ENCODE measurements at places on chromosomes 12 and 14.

DNA sequence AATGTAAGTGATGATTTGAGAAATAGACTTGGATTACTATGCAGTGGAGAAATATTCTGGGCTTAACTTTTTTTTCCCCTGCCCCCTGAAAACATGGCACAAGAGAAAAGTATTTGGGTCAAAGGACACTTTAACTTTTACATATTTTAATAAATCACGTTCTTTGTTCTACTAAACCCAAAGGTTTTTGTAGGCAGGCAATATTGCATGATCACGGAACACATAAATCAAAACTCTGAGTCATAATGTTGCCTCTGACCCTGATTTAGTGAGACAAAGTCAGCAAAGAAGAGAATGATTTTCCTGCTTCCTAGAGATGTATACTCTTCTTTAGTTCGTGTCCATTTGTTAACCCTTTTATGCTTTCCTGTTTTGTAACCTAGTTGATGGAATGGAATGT, 38.0 kb downstream of the ABCD2 start:
- DNase-seq: no peak

DNA sequence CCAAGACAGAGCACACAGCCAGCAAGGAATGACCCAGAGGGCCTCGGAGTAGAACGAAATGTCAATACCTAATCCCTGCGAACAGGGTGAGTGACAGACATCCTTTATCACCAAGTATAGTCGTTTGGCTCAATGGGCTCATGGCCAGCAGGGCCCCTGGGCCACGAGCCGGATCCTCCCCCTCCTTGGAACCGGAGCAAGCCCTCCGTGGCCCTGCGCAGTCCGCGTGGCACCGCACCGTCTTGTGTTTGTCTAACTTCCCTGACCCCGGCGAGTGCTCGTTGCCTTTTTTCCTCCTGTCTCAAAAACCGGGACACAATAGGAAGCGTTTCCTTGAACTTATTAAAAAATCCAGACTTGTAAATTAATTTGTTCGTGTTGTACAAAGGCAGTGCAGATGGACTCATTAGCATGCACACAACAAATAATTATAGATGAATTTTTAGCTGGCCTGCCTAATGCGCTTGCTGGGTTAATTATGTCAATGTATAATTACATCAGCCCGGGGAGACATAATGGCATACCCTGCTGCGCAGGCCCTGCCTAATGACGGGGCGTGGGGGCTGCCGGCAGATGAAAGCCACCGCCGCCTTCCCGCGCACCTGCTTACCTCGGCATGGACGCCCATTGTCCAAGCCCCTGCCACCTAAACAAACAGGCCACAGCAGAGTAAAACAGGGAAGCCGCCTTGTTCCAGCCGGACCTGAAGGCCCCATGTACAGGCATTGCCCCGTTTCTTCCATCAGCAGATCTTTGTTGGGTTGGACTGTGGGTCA, 81.6 kb downstream of the PHETA1 start:
- no peak for DNase-seq

GRCh38 chr14:34711169-34711568, 3.2 kb downstream of the CFL2 start:
- no peak for DNase-seq

DNA sequence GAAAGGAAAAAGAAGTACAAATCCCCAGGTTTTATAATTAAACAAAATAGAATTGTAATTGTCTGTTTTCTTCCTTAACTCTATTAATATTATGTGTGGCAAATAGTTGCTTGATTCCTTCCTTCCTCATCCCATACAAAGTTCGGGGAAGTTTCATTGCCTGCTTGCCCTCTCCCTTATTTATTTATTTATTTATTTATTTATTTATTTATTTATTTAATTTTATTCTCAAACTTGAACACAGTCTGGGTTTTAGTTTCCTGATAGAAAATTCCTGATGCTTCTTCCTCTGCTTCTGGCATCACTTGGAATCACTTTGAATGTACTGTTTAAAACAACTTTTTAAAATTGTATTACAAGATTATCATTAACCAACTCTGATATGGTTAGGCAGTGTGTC, 145.8 kb upstream of the SOX5 start:
- no peak for DNase-seq

GRCh38 chr12:12477532-12477890, 85.2 kb downstream of the DUSP16 start:
- no peak for DNase-seq

GRCh38 chr14:32722631-32723183, 216.0 kb upstream of the NPAS3 start:
- DNase-seq: no peak

GRCh38 chr14:87205811-87206210, 787.2 kb downstream of the GALC start:
- DNase-seq: no peak

- no peak for DNase-seq
Measured at GRCh38 chr12:44738051-44738450, 138.1 kb downstream of the NELL2 start.

GRCh38 chr12:104643819-104644669, 187.3 kb downstream of the CHST11 start:
- no peak for DNase-seq

DNA sequence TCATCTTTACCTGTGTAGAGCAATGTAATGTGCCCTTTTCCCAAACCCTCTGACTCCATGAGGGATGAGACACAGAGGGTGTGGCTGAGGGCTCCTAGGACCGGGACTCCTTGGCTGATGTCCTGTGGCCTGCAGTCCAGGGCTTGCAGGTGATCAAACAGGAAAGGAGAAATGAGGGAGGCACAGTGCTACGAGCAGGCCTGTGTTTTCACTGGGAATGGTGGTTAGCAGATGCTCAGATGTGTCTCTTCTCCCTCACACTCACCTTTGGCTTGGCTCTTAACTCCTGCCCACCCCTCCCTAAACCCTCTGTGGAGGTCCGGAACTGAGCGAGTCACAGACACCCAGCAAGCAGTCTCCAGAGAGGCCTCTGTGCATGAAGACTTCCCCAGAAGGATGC, 254.4 kb downstream of the DAD1 start:
- no peak for DNase-seq

DNA sequence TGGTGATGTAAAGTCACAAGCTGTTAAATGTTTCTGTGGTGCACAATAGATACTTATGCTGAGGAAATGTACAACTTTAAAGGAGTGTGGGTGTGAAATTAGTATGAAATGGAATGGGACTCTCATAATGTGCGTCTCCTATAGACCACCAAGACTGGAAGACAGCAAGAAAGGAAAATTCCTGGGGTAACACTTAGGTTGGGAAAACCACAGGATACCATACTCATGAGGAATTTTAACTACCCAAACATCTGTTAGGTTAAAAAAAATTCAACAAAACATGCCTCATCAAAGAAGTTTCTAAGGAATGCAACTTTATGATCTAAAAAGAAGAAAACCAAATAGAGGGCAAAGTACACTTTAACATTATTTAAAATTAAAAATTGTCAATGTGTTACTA, 113.7 kb upstream of the MYF6 start:
- DNase-seq: no peak

GRCh38 chr12:1593174-1594005, 991 bp downstream of the FBXL14 start:
- DNase-seq: peak; percentile 74

GRCh38 chr14:89163031-89163636, 253.9 kb downstream of the FOXN3 start:
- DNase-seq: no peak

DNA sequence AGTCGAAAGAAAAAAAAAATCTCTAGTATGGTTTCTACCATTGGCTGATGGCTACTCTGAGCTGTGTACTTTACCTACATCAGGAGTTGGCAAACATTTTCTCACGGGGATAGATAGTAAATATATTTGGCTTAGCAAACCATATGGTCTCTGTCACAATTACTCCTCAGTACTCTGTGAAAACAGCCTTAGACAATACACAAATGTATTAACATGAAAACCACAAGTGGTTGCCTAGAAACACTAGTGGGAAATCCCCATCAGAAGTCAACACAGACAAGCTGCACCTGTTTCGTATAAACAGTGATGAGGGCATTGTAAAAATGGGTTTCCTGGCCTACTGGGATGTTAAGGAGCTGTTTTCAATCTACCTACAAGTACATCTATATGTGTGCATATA, 84.6 kb upstream of the NAV3 start:
- DNase-seq: no peak

GRCh38 chr12:175250-175649, 38.7 kb downstream of the SLC6A12 start:
- no peak for DNase-seq

- no peak for DNase-seq
Measured at GRCh38 chr12:56518570-56518969, 3.0 kb upstream of the RBMS2 start.

DNA sequence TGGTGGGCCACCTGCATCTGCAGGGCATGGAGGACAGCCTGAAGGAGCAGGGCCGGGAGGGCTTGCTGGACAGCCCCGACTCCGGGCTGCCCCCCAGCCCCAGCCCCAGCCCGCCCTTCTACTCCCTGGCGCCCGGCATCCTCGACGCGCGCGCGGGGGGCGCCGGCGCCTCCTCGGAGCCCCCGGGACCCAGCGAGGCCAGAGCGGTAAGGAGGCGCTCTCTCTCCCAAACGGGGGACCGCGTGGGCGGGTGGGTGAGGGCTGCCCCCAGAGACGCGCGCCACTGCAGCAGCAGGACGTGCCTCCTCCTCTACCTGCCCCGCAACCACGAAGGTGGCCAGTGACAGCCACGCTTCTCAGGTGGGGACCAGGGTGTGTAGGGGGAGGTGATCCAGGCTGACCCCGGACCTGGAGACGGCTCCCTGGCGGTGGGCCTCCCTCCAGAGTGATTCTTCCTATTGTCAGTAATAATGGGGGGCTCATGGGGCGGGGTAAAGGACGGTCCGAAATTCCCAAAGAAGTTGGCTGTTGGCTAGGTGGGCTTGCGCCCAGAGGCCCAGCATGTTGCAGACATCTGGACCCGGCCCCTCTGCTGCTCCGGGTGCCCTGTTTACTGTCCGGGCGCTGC, 652 bp downstream of the RFLNA start:
- no peak for DNase-seq

DNA sequence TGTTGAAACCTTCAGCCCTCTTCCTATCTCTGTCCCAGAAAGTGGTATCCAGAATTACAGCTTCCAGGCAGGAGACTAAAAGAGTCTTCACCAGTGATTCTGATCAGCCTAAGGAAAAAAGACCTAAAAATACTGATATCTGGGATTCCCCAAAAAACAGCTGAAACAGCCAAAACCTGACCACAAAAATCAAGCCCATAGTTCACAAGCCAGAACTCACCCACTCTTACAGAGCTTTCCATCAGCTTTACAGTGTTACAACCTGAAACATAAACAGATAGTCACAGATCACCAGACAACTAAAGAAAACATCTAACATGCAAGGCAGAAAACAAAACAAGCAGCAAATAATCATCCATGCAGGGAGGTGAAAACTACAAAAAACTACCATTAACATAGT, 26.0 kb upstream of the TSPAN8 start:
- DNase-seq: no peak

GRCh38 chr12:73599268-73599667, 938.4 kb upstream of the ATXN7L3B start:
- DNase-seq: no peak

DNA sequence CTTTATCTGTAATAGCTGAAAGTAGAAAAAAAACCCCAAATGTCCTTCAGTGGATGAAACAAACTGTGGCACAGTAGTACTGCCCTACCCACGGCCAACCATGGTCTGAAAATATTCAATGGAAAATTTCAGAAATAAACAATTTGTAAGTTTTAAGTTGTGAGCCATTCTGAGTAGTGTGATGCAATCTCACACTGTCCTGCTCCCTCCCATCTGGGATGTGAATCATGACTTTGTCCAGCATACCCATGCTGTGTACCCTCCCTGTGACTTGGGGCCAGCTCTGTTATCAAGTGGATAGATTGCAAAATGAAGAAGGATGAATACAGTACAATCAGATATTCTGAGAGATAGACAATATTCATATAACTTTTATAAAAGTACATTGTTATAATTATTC, 106.2 kb downstream of the SMOC1 start:
- DNase-seq: no peak

DNA sequence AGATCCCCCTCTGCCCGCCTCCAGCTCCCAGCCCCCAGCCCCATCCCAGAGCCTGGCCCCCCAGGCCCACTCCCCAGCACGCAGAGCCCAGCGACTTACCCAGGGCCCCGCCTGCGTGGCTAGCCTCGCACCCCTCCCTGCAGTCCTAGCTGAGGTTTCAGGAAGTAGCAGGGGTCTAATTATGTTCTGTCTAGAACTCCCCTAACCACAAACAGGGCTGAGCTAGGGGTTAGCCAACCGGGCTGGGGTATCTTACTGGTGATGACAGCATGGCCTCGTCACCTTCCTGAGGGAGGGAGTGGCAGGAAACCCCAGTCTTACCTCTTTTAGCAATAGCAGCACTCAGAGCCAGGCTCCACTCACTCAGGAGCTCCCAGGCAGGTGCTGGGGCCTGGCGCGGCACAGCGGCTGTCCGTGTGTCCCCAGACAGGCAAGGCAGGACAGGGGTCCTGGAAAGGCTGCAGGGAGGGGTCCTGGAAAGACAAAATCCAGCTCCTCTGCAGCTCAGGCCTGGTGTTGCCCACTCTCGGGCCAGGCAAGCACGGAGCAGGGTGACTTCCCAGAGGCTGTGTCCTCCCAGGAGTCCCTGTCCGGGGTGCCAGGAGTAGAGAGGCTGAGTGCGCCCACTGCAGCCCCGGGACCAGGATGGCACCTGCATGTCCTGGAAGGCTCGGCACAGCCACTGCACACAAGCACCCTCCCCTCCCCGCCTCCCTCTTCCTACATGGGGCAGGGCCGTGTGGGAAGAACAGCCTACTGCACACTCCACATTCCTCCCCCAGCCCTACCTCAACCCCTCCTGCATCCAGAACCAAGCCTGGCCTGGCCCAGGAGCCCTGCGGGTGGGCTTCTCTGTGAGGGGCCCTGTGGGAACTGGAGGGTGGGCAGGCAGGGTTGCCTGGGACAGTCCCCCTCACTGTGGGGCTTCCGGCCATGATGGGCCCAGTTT, at the start of gene GPR132:
TSS of gene GPR132 (minus strand) at position 151 of the 949 bp plus-strand sequence. CDS start 10,010 bp downstream, outside the sequence.
- DNase-seq: peak; percentile 77

DNA sequence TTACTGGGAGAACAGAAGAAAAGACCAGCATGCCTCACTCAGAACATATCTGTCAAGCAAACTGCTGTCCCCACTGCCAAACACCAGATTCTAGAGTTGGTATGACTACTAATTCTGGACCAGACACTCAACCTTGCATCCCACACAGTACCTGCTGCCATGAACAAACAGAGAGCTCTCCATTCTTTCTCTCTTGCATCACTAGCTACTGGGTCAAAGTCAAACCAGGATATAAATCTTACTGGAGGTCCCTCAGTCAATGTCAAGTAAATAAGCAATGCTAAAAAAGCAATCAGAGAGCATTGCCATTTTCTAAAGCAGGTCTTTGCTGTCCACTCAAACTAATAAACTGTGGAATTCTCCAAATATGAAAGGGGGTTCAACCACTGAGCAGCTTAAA, 452.4 kb upstream of the SEL1L start:
- no peak for DNase-seq

- DNase-seq: no peak
Measured at GRCh38 chr12:120249266-120249874, 16.2 kb downstream of the PXN start.

DNA sequence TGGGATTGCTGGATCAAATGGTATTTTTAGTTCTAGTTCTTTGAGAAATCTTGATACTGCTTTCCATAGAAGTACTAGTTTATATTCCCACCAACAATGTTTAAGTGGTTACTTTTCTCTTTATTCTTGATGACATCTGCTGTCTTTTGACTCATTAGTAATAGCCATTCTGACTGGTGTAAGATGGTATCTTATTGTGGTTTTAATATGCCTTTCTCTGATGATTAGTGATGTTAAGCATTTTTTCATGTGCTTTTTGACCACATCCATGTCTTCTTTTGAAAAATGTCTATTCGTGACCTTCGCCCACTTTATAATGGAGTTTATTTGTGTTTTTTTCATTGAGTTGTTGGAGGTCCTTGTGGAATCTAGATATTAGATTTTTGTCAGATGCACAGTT, 865.7 kb downstream of the SLC6A15 start:
- DNase-seq: no peak
